ENCODE measurements at places on chromosomes 2 and 18.

DNA sequence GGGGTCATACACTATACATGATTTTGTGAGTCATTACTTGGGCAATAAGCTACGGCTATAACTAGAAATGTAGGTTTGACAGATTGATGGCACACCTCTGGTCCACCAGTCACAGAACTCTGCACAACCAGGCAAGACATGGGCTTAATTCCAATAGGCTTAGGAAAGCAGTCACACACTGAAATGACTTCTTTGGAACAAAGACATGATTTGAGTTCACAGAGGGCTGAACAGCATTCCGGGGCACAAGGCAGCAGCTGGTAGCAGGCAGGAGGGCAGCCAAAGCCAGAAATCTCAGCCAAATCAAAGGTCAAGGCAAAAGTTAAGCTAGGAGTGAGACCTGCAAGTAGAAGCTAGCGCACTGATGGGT, 27.4 kb downstream of the FABP1 start:
- DNase-seq: no peak

GRCh38 chr2:59233448-59233847, 992.3 kb upstream of the FANCL start:
- no peak for DNase-seq

DNA sequence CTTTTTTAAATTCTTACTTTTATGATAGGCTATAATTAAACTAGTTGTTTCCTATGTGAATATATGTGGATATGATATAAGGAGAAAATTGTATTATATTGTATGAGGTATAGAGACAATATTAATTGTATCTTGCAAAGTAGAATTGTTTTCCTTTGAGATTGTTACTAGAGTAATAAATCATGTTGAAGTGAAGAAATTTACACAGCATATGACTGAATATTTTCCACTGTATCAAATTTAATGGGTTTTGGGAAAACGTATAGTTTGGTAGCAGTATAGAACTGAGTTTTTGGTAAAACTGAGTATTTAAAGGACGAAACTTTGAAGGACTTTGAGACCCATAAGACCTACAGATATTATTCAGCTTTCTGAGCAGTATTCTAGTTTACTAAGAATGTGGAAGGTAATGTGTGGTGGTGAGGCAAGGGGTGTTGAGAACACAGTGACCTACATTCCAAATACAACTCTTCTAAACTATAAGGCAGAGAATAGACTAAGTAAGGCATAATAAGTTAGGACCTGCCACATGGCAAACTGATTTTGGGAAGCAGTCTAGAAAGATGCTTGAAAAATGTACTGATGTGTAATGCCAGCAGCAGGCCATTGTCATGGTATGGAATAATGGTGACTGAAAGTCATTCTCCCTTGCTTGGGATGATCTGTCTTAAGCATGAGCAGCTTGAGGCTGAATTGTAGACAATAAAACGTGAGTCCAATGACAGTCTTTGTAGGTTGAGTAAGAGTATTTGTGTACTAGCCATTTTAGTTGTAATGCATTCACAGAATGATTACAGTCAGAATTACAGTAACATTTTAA, 29.6 kb downstream of the PKP4 start:
- no peak for DNase-seq

DNA sequence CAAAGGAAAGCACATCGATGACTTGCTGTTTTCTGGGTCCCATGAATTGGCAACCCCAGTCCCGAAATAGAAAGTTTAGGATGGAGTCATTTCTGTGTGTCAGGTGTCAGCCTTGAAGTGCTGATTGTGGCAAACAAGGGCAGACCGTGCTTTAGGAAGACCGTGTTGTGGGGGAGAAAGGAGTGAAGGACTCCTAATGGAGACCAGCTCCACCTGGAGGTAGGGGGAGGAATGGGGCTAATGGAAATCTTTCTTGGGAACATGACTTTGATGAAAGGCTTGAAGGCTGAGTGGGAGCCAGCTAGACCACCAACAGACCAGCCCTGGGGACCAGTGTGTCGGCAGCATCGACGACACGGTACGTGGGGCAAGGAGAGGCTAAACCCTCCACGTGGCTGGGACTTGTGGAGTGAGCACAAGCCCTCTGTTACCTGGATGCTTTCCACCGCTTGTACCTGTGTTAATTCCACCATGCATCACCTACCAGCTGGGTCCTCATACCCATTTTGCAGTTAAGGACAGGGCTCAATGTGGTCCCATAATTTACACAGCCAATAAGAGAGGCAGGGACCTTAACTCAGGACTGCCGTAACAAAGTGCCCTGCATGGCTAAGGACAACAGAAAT, 104.2 kb downstream of the SH3BP4 start:
- DNase-seq: no peak

GRCh38 chr2:202400941-202401340, 24.8 kb downstream of the BMPR2 start:
- DNase-seq: no peak

- no peak for DNase-seq
Observed at GRCh38 chr2:178397002-178397605, 53.9 kb downstream of the PRKRA start.

DNA sequence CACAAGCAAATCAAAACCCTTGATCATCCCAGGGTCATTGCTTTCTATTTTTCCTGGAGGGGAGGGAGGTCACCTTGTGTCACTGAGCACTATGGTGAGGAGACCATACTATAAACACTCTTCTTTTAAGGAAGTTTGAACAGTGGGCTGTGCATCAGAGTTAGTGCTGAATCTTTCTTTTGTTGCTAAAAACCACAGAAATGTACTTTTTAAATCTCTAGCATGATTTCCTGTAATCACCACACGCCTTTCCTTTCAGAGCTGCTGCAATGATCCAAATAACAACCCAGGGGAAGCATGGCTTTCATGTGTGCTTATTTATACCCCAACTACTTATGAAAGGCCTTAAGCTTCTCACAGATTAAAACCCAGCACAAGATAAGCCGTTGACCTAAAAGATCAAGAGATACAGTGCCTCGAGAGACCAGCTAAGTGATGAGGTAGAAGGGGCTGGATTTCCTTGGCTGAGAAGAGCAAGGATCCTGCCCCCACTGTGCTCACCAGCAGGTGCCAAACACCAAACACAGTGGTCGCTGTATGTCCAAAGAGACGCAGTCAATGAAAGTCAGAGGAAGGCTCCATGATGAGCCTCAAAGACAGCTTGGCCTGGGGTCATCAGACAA, 34.7 kb downstream of the TRABD2A start:
- no peak for DNase-seq

GRCh38 chr2:141582213-141582612, 548.6 kb downstream of the LRP1B start:
- no peak for DNase-seq

GRCh38 chr18:45997700-45998151, 30.6 kb upstream of the EPG5 start:
- DNase-seq: no peak

GRCh38 chr2:70937866-70938585, 2.3 kb downstream of the ATP6V1B1 start:
- no peak for DNase-seq

DNA sequence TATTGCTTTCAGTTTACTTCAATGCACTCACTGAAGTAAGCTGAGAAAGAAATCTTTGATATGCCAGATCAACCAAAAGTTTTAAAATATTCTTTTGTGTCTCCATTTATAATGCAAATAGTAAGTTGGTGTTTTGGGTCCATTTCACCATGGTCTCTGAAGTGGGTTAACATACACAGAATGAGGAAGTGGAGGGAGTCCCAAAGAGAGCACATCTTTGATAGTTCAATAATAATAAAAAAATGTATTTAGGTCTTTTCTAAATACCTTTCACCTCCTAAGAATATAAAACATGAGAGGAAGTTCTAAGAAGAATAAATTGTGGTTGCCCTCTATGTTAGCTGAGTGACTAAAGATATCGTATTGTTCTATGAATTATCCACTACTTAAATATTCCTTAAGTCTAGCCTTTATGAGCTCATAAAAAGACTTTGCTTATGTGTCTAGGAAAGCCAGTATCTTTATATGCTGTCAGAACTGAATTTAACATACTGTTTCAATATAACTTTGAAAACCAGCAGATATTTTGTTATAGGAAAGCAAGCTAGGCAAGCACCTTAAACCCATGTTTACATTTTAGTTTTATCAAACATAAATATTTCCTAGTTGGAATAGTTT, 148.7 kb upstream of the ZEB2 start:
- DNase-seq: no peak

GRCh38 chr18:63681449-63682340, 20.0 kb upstream of the SERPINB3 start:
- DNase-seq: no peak

- no peak for DNase-seq
Observed at GRCh38 chr18:135045-135444, 23.3 kb upstream of the USP14 start.

- no peak for DNase-seq
Observed at GRCh38 chr18:40531051-40531450, 1424.0 kb upstream of the PIK3C3 start.

DNA sequence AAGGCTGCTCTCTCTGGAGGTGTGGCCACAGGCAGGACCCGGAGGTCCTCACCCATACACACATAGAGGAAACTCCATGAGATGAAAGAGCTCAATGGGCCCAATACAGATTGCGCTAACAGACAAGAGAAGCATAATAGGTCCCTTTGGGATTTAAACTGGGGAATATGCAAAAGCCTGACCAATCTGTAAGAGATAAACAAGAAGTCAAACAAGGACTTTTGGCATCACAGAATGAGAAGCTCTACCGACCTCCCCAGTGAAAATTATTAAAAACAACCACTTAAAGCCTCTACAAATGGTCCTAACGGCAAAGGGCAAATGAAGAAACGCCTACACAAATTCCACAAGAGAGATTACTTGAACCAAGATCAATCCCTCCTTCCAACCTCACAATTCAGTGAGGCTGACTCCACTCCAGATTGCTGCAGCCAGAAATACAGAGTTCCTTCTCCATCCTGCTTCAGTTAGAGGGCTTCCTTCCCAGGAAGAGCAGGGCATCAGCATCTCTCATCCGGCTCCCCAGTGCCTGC, 10.8 kb downstream of the IWS1 start:
- no peak for DNase-seq

DNA sequence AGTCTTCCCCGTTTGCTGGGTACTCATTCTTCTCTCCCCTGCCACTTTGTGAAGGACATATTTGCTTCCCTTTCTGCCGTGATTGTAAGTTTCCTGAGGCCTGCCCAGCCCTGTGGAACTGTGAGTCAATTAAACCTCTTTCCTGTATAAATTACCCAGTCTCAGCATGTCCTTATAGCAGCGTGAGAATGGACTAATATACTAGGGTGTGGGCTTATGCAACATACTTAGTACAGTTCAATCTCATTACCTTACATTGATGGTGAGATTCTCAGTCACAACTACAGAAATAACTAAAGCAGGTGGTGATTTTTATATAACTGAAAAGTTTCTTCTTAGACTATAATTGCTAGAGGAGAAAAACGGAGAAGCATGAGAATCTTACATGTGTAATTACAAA, 237.9 kb upstream of the MMADHC start:
- DNase-seq: no peak

DNA sequence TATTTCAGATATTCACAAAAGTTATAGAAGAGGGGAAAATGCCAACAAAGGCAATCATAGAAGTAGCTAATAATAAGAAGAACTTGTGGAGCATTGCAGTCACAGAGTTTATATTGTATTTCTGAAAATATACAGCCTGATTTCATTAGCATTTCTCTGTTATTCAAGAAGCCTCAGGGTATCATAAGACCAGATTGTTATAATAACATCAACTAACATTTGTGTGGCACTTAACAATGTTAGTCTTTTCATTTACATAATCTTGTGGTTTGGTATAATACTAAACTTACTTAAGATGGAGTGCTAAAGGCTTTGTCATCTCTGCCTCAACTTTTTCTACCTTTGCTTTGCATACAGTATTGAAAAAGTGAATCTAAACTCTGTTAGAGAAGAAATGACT, 61.6 kb upstream of the TACR1 start:
- no peak for DNase-seq

- no peak for DNase-seq
Observed at GRCh38 chr2:106859498-106859897, 26.5 kb downstream of the ST6GAL2 start.

GRCh38 chr2:95019572-95019971, 5.9 kb upstream of the MAL start:
- DNase-seq: no peak

GRCh38 chr2:159177357-159177756, 109.1 kb downstream of the WDSUB1 start:
- no peak for DNase-seq

- no peak for DNase-seq
Observed at GRCh38 chr2:620004-620403, 57.2 kb downstream of the TMEM18 start.

DNA sequence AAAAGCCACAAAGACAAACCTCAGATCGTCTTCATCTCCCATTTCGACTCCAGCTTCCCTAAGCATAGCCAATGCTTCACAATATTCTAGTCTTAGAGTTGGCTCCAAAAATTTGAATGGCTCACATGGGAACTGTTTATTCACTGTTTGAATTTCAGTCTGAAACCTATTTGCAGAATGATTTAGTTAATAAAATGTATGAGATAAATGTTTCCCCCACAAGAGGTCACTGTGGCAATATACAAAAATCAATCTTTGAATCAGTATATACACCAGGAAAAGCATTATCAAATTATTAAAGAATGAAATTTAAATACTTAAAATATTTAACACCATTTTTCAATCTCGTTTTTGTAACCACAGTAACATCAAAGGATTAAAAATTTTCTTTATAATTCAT, 40.0 kb upstream of the MCM6 start:
- no peak for DNase-seq

DNA sequence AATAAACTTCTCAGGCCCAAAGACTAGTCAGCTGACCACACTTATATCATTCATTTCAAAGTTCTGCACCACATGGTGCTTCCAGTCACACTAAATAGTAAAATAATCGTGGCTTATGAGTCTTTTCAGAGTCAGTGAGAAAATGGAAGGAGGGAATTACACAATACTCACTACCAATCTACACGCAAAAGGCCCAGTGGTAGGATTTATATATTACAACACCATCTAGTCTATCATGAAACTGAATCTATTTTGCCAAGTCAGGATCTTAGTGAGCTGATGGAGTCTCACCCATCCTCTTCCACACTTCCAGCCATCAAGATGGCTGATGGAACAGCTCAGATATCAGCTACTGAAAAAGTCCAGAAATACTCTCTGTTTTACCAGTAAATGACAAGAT, 21.9 kb downstream of the INO80D start:
- DNase-seq: no peak

- no peak for DNase-seq
Observed at GRCh38 chr2:113231064-113231463, 47.7 kb downstream of the PAX8 start.

DNA sequence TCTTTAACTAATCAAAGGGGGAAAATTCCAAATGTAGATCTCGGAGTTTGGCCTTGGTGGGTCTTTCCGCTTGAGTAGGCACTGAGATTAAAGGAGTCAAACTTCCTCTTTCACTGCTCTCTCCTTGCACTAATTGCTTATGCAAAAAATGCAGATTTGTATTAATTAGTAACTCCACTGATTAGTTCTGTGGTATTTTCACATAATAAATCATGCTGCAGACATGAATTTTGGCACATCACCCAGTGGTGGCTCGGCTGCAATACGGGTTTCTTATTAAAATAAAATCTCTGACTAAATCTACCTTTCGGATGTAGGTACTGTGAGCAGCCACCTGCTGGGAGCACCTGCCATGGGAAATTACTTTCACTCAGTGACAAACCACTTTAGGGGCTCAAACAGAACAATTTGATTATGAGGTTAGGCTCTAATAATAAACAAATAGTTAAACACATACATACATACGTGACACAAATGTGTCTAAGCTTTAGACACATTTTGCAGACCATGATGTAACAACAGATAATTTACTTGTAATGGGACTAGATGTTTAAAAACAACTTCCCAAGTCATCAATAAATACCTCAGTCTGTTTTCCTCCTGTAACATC, 6.4 kb upstream of the NEUROD1 start:
- no peak for DNase-seq

GRCh38 chr2:64862623-64863022, 126.6 kb upstream of the SLC1A4 start:
- DNase-seq: no peak
